ENCODE measurements at places on chromosomes 2 and 18.

GRCh38 chr2:166969486-166969885 is 81.2 kb downstream of the XIRP2 start:
- DNase-seq: no peak

- no peak for DNase-seq
Measured at GRCh38 chr18:48521723-48522122, 17.1 kb upstream of the CTIF start.

GRCh38 chr2:218865396-218865795 is 5.8 kb downstream of the WNT6 start:
- DNase-seq: no peak

DNA sequence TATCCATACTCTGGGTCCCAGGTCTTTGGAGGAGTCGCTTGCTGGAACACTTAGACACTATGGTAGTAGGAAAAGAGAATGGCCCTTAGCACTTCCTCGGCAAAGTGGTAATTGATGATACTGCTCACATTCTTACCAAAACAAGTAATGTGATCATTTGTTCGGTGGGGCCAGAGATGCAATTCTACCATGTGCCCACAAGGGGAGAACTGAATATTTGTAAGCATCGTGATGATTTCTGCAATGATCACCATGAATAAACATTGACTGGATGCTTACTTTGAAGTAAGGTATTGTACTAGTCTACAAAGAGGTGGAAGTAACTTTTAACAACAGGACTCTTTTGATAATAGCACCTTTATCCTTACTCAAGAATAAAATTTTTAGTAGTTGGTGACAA is 109.7 kb downstream of the CD8B2 start:
- peak; percentile 27 for DNase-seq

- DNase-seq: peak; percentile 24
Measured at GRCh38 chr2:148888003-148888501, 13.0 kb downstream of the KIF5C start.

DNA sequence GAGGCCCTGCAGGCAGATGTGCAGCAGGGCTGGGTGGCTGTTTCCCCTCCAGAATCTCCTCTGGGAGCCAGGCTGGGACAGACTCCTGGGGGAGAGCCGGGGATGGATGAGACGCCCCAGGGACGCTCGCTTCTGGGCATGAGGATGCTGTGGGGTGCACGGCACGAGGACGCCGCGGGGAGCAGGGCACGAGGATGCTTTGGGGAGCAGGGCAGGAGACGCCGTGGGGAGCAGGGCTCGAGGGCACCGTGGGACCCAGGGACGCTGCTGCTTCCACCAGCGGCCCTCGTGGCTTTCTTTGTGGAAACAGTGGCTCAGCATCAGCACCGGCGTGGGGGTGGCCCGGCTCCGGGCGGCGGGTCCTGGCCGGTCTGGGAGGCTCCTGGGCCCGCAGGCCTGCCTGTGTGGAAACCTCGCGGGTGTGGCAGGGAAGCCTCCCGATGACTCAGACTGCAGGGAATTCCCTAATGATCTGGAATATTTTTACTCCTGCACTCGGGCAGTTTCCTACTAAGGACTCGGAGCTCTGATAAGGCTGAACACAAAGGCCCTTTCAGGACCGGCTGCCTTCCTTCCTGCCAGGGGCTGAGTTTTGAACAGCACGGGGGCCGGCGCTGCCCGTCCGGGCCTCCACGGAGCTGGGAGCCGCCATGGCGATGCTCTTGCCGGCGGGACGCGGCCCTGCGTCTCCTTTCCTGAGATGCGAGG is 62.6 kb downstream of the NFATC1 start:
- no peak for DNase-seq

DNA sequence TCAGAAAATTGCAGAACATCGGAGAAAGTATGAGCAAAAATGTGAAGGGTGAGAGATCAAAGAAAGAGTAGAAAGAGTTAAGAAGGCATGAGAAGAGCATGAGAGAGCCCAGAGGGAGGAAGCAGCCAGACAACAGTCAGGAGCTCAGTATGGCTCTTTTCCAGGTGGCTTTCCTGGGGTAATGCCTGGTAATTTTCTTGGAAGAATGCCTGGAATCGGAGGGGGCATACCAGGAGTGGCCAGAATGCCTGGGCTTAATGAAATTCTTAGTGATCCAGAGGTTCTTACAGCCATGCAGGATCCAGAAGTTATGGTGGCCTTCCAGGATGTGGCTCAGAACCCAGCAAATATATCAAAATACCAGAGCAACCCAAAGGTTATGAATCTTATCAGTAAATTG is 271.8 kb upstream of the TFPI start:
- no peak for DNase-seq

GRCh38 chr2:225464346-225465025 is 65.0 kb downstream of the NYAP2 start:
- no peak for DNase-seq

GRCh38 chr18:8314124-8314523 is 295.1 kb upstream of the RAB12 start:
- DNase-seq: no peak

- DNase-seq: no peak
Measured at GRCh38 chr2:172438741-172439508, 11.5 kb downstream of the ITGA6 start.

DNA sequence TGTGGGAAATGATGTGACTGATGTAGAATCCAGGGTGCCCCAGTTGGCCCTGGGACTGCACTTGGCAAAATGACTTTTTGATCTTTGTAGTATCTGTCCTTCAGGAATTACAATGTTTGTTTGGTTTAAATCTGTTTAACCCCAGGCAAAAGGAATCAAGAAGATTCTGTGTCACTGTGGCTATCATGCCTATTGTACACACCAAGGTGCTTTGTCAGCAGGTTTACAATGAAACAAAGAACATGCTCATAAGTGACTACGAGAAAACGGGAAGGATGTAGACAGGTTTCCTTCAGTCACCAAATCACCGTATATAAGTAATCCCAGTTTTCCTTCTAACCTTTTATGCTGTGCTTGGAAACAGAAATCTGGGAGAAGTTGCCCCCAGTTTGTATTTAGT is 109.5 kb downstream of the RTN4 start:
- DNase-seq: no peak

- peak; percentile 38 for DNase-seq
Measured at GRCh38 chr2:104976603-104977120, 61.2 kb upstream of the MRPS9 start.

DNA sequence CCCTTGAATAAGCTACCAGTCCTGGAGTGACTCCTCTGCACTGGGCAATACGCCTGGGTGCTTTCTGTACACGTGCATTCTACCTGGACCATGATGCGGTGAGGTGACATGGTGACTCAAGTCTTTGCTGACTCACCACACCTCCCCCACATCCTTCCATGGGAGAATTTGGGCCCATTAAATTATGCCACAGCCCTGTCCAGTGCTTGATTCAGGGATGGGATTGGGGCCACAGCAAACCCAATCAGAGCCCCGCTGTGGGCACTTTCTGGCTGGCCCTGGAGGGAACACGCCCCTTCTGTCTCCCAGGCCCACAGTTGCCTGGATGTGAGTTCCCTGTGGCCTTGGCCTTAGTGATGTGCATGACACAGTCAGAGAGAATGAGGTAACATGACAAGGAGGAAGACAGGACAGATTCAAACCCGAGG is 86.9 kb downstream of the LRRC30 start:
- no peak for DNase-seq

DNA sequence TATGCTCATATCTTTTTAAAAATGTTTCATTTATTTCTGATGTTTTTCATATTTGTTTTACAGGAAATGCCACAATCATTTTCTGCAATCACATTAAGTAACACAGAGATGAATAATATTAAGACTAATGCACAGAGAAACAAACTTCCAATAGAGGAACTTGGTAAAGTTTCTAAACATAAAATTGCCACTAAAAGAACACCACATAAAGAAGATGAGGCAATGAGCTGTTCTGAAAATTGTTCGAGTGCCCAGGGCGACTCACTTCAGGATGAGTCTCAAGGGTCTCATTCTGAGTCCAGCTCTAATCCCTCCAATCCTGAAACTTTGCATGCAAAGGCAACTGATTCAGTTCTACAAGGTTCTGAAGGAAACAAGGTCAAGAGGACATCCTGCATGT is 70.4 kb downstream of the APLF start:
- DNase-seq: no peak

DNA sequence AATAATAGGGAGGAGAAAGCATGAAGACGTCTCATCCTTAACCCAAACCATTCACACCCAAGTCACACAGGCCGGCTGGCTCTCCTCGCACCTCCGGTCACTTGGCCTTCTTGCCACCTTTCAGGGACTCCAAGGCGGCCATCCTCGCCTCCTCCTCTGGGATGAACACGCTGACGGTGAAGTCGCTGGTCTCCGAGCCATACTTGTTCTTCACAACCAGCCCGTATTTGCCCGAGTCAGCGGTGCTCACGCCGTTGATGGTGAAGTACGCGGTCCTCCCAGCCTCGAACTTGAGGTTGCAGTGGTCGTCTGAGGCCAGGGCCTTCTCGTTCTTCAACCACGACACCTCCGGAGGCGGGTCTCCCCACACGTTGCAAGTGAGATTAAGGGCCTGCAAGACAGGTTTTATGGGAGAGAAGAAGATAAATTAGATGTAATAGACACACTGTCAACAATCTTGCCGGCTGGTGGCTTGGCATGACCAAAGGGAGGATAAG is 54.3 kb upstream of the LPIN2 start:
- DNase-seq: no peak

GRCh38 chr2:14428056-14428455 is 204.5 kb upstream of the LRATD1 start:
- no peak for DNase-seq

- no peak for DNase-seq
Measured at GRCh38 chr18:79446931-79447330, 51.2 kb downstream of the NFATC1 start.

DNA sequence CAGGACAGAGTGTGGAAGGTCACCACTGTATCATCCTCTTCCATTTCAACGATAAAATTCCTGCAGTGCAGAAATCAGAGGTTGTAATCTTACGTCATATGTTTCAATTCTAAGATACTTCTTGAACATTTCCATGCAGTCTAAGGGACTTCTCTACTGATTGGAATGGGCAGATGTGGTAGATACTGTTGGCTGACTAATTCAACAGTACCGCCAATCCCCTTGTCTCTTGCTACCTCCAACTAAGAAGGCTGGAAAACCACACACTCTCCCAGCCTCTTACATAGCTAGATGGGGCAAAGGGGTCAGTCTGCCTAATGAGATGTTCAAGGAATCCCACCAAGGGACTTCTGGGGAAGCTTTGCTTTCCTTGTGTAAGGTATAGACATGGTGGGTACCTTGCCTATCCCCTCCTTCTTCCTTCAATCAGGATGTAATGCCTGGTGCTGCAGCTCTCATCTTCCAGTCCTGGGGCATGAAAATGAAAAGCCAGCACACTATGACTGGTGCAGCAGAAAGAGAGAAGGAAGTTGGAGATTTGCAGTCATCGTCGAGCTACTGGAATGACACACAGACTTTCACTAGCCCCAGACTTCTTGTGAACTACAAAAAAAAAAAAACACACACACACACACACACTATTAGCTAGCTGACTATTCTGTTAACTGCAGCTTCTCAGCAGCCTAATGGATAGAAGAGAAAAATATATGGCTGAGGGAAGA is 84.1 kb downstream of the ALPK2 start:
- no peak for DNase-seq

GRCh38 chr2:20594048-20594750 is 56.7 kb downstream of the HS1BP3 start:
- no peak for DNase-seq

DNA sequence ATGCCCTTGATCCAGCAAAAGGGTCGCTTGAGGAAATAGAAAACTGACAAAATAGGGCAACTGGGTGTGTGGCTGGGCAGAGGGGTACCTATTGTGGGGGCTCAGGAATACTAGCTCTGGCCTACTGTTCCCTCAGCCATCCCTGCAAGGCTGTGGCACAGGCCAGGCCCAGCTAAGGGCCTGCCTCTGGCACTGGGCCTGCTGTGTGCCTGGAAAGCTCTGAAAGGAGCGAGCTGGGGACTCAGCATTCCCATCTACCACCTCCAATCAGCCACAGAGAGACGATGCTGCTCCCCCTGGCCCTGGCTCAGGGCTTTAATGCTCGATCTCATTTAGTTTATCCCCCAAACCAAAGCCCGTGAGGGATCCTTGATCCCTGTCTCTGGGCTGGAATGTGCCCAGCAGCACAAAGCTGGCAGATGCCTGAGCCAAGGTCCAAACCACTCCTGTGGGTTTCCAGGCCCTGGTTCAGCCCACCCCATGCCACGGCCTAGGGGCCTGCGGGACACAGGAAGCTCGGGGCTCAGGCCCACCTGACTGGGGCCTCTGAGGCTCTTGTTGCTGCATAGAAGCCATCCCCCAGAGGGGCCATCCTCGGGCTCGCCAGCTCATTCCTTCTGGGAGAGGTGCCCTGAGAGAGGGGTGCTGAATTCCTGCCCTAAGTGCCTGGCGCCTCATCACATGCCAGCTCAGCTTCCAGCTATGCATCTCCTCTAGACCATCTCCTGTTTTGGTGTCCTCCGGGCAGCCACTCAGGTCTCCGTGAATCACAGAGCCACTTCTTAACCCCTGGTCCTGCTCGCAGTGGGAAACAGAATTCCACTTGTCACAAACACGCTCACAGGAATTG is 43.0 kb upstream of the KCNF1 start:
- no peak for DNase-seq

DNA sequence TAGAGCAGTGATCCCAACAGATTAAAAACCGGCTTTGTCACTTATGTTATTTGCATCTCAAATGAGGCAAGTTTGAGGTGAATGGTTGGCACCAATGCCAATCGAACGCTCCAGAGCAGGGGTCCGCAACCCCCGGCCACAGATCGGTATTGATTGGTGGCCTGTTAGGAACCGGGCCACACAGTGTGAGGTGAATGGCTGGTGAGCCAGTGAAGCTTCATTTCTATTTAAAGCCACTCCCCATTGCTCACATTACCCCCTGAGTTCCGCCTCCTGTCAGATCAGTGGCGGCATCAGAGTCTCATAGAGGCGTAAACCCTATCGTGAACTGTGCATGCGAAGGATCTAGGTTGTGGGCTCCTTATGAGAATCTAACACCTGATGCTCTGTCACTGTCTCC is 132.0 kb downstream of the TMEM182 start:
- DNase-seq: no peak

DNA sequence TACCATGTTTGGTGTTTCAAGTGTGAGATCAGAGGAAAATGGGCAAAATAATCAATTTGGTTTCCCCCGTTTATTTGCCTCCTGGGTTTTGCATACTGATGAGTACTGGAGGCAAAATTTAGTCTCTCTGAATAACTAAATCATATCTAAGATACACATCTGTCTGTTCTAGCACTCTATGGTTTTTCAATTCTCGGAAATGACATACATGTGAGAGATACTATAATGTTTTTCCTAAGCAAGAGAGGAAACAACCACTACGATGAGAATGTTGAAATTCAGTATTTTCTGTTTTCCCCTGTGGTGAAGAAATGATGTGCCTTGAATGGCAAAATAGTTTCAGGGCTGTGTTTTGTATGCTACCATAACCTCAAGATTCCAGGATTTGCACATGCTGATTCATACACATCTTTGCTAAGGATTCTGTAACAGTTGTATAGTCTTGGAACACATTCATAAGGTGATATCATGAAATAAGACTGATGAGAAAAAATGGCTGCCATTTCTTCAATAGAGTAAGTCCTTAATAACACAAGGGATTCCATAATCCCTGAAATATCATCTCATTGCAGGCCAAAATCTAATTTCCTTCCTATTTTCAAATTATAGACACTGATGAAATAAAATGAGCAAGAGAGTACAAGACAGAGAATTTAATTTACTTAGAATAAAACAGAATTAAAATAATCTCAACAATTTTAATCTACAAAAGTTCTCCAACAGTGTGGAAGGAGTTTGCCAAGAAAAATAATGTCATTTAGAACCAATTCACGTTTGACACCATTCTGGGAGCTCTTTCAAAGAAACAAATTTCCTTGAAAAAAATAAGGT is 316.6 kb downstream of the FIGN start:
- DNase-seq: no peak
